ENCODE measurements at places on chromosomes 3 and 15.

- DNase-seq, result no peak
These were observed 474.1 kb downstream of the FOXP1 start for GRCh38 chr3:71109241-71109976.

DNA sequence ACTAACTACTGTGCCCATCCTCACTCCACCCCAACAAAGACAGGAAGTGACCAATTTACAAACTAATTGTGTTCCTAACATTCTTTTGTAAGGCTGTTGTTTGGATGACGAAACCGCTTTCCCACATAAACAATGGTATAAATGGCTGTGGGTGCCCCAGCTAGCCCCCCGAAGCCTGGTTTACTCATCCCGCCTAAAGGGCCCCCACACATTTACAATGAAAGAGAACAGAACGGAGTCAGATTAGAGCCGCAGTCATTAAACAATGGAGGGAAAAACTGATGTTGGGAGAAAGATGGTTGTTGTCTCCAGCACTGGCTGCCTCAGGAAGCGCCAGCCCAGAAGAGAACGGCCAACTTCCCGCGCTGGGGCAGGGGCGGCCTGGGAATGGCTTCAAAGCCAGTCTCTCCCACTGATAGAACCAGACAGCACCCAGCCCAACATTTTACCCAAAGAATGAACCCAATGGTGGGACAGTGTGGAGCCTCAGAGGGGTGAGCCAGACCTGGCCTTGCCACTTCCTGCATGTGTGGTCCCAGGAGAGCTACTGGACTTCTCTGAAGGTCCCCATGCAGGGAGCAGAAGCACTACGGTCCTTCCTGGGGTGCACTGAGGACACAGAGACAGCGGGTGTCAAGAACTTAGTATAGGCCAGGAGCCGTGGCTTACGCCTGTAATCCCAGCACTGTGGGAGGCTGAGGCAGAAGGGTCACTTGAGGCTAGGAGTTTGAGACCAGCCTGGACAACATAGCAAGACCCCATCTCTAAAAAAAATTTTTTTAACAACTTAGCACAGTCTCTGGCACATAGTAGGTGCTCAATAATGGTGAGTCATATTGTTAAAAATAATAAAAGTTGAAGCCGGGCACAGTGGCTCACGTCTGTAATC lies 75.8 kb upstream of the GATA2 start:
- DNase-seq, result no peak

- no peak for DNase-seq
These were observed 63.7 kb downstream of the SLC30A4 start for GRCh38 chr15:45458746-45459403.

- DNase-seq, result no peak
These were observed 61.3 kb downstream of the TMCO5A start for GRCh38 chr15:37995461-37996347.

GRCh38 chr3:17755836-17756235 lies 13.4 kb upstream of the TBC1D5 start:
- DNase-seq, result no peak

GRCh38 chr15:75732809-75733451 lies 20.3 kb upstream of the CSPG4 start:
- DNase-seq, result no peak

- peak; percentile 77 for DNase-seq
These were observed 61.3 kb upstream of the ACKR4 start for GRCh38 chr3:132535575-132536441.

DNA sequence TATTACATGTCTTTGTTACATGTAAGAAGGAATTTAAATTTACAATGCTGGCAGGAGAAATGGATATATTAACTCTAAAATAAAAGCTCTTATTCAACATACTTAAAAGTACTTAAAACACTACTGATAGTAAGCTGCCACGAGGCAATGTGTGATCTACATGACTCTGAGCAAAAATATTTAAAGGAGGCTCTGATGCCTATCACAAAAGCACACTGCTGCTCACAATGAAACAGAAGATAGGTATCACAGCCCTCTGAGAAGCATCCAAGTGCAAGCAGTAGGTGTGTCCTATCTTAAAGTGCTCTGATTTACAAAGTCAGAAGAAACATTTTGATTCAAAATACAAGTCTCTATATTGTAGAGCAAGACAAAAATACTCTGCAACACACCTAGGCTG lies 371.2 kb upstream of the WNT5A start:
- no peak for DNase-seq

GRCh38 chr3:104564045-104564643 lies 802.6 kb upstream of the ALCAM start:
- no peak for DNase-seq

DNA sequence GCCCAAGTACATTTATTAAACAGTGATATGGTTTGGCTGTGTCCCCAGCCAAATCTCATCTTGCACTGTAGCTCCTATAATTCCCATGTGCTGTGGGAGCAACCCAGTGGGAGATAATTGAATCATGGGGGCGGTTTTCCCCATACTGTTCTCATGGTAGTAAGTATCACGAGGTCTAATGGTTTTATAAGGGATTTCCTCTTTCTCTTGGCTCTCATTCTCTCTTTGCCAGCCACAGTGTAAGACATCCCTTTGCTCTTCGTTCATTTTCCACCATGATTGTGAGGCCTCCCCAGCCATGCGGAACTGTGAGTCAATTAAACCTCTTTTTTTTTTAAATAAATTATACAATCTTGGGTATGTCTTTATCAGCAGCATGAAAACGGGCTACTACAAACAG lies 228.0 kb upstream of the TP63 start:
- no peak for DNase-seq

DNA sequence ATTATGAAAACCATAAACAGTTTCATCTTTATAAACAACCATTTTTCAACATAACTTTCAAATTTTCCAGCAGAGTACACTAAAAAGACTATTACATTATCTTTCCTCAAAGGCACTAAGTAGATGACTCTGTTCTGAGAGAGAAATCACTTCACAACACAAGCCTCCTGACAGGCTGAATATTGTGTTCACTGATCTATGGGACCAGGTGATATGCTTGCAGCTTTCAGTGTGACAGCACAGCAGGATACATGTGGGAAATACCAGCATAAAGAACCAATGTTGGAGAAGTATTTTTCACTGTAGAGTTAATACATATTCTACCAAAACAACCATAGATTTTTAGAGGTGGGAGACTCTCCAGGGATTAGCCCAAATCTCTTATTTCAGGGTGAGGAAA lies 350.6 kb downstream of the PLCL2 start:
- no peak for DNase-seq
